CD8-positive, alpha-beta memory T cell (primary cell): ENCODE measurements at places on chromosomes 2 and 18. TPM values are rescaled to one million over a fixed set of nuclear protein-coding genes. Genes with fewer than 3 reads are reported as not detected.

DNA sequence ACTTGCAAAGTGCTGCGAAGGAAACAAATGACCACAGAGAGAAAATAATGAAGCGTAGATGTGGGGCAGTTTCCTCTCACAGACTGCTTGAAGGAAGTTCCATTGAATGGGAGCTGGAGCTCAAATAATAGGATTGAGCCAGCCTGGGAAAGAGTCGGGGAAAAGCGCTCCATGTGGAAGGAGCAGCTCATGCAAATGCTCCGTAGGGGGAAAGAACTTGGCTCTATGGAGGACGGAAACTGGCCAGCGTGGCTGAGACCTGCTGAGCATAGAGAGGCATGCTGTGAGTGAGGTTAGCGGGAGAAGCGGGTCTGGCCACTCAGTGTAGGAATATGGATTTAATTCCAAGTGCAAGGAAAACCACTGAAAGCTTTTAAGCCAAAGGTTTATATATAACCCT, 28.6 kb upstream of the VIT start:
- DNase-seq: no peak
- H3K27ac ChIP-seq: no peak overlapping the region
- no peaks in the 10 kb centered on the region for H3K4me1 ChIP-seq
- no peaks in the 10 kb centered on the region for H3K27me3 ChIP-seq
- H3K36me3 ChIP-seq: no peaks in the 10 kb centered on the region

GRCh38 chr2:120567128-120567527, 168.5 kb upstream of the GLI2 start:
- H3K36me3 ChIP-seq: no peaks in the 10 kb centered on the region
- no peak overlapping the region for H3K27ac ChIP-seq
- no peaks in the 10 kb centered on the region for H3K4me1 ChIP-seq
- H3K4me3 ChIP-seq: no peak overlapping the region
- no peaks in the 10 kb centered on the region for H3K27me3 ChIP-seq
- DNase-seq: no peak

The GULP1 gene
- total RNA-seq: not detected

DNA sequence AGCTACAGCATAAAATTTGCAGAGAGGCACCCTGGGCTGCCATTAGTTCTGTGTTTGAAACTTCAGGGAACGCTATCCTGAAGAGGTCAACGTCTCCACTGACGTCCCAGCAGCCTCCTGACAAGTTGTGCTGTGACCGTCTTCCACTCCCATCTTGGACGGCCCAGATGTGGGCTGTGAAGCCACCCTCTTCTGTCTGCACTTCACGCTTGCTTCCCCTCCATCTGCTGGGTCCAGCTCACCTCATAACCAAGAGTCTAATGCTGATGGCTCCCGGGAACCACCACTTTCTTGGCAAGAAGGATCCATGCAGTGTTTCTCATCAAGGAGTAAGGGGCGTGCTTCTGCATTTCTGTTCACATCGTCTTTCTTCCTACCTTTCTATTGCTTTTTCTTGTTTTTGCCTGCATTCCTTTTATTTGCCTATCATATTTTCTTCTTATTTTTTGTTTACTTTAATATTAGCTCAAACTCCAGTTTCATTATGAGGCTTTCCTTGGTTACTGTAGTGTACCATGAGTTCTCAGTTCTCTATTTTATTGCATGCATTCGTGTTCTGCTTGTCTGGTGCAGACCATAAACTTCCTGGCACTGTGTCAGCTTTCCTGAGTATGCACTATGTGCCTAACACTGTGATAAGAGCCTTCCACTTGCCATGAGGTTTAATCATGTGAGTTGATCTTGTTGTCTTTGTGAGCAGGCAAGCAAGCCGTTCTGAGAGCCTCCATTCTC, 631.8 kb upstream of the RAB6C start:
- H3K27ac ChIP-seq: no peak overlapping the region
- H3K4me1 ChIP-seq: no peaks in the 10 kb centered on the region
- H3K4me3 ChIP-seq: no peak overlapping the region
- H3K27me3 ChIP-seq: no peaks in the 10 kb centered on the region
- H3K36me3 ChIP-seq: no peaks in the 10 kb centered on the region

The DSG4 gene
- not detected for total RNA-seq

DNA sequence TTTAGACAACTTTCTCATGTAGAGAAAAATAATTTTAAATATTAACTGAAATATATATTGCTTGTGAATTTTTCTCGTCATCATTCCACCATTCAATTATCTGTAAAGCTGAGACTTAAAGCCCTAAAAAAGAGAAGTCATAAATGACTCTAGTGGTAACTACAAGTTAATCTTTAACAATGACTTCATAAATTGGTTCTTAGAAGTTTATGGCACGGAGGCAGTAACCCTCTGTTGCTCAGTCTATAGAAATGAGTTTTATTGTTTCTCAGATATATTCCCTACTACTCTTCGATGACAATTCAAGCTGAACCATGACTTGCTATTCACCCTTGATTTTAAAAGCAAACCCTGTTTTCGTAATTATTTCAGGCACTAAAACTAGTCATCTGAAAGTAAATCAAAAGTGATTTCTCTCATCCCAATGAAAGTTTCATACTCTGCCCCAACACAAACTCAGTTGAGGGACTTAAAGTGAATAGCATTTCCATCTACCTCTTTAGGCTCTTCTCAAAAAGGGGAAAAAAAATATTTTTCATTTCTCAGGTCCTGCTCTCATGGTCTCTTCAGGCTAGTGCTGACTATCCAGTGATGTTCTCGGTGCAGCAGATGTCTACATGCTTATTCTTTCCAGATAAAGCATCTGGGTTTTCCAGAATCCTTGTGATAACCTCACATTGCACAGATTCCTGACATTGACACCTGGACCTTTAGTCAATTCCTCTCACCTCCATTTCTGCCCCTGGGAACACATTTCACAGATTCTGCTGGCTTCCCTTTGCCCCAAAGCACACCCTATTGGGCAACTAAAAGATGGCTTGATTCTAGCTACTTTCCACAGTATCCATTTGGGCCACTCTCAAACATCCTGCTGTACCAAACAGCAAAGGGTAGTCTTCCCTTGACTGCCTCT, 207.8 kb upstream of the LRATD1 start:
- no peaks in the 10 kb centered on the region for H3K27me3 ChIP-seq
- no peaks in the 10 kb centered on the region for H3K36me3 ChIP-seq
- no peak overlapping the region for H3K4me3 ChIP-seq
- no peaks in the 10 kb centered on the region for H3K4me1 ChIP-seq
- no peak for DNase-seq

The NETO1 gene
- total RNA-seq: not detected

The SERPINB4 gene
- total RNA-seq: not detected

GRCh38 chr2:148719941-148720436, 75.4 kb downstream of the EPC2 start:
- no peaks in the 10 kb centered on the region for H3K27me3 ChIP-seq
- H3K27ac ChIP-seq: no peak overlapping the region
- H3K36me3 ChIP-seq: no peaks in the 10 kb centered on the region
- DNase-seq: no peak
- H3K4me1 ChIP-seq: peaks cover 26% of the 10 kb centered on the region

- H3K4me3 ChIP-seq: no peak overlapping the region
- no peaks in the 10 kb centered on the region for H3K36me3 ChIP-seq
- no peak for DNase-seq
- H3K27me3 ChIP-seq: no peaks in the 10 kb centered on the region
- no peak overlapping the region for H3K27ac ChIP-seq
- H3K4me1 ChIP-seq: no peaks in the 10 kb centered on the region
These were observed 126.1 kb downstream of the RTN4 start for GRCh38 chr2:54924121-54924520.

- no peak overlapping the region for H3K27ac ChIP-seq
- H3K4me3 ChIP-seq: no peak overlapping the region
- no peaks in the 10 kb centered on the region for H3K27me3 ChIP-seq
- DNase-seq: no peak
- peaks cover 38% of the 10 kb centered on the region for H3K36me3 ChIP-seq
- no peaks in the 10 kb centered on the region for H3K4me1 ChIP-seq
These were observed 68.1 kb upstream of the AMMECR1L start for GRCh38 chr2:127953849-127954248.

- peaks cover 7% of the 10 kb centered on the region for H3K4me1 ChIP-seq
- H3K27me3 ChIP-seq: no peaks in the 10 kb centered on the region
- DNase-seq: no peak
- H3K27ac ChIP-seq: no peak overlapping the region
These were observed 63.0 kb downstream of the WDR75 start for GRCh38 chr2:189504238-189504637.

DNA sequence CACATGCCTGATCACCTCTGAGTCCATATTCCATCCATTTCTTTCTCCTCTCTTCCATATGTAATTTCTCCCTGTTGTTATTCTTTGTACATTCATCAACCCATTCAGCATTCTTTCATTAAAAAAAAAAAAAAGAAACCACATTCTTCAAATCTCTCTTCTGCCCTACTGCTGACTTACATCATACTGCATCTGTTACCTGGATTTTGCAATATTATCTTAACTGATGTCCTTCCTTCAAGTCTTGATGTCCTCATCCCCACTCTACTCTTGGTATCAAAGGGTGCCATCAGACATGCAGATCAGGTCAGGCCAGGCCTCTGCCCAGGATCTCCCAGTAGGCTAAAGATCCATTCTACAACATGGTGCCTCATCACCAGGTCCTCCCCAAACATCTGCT, 90.6 kb downstream of the SGPP2 start:
- no peak for DNase-seq
- no peaks in the 10 kb centered on the region for H3K4me1 ChIP-seq
- H3K27ac ChIP-seq: no peak overlapping the region
- H3K4me3 ChIP-seq: no peak overlapping the region

GRCh38 chr2:8043295-8043694, 638.6 kb upstream of the ID2 start:
- H3K4me3 ChIP-seq: no peak overlapping the region
- DNase-seq: no peak
- no peaks in the 10 kb centered on the region for H3K4me1 ChIP-seq

The MYCN gene
- not detected for total RNA-seq

DNA sequence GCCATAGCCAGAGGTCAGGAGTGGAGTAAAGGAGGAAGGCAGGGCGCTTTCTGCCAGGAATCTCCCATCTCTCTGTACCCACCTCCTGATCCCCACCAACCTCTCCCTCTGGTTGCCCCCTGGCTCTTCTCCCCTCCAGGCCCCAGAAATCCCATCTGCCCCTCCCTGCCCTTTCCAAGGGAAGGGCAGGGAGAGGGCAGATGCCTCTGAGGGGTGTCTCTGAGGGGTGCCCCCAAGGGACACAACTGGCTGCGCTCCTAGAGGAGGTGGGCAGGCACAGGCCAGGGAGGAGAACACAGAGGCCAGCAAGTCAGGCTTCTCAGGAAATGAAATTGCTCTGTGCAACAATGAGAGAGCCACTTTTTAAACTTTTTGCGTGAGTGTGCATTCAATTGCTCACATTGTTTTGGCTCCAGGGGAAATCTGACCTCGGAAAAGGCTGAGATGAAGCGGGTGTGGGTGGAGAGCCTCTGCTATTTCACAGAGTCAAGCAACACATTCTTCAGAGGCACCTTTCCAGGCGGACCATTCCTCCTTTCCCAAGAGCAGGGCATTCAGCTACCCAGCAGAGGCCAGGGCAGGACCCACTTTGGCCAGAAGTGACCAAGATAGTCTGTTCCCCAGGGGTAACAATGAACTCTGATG, 125.5 kb downstream of the SMAD7 start:
- no peaks in the 10 kb centered on the region for H3K27me3 ChIP-seq
- no peak overlapping the region for H3K4me3 ChIP-seq
- H3K27ac ChIP-seq: no peak overlapping the region
- no peaks in the 10 kb centered on the region for H3K36me3 ChIP-seq
- no peak for DNase-seq
- peaks cover 5% of the 10 kb centered on the region for H3K4me1 ChIP-seq

GRCh38 chr2:197080578-197081216, 154.2 kb upstream of the PGAP1 start:
- no peak for DNase-seq
- peaks cover 78% of the 10 kb centered on the region for H3K36me3 ChIP-seq
- no peak overlapping the region for H3K4me3 ChIP-seq
- H3K27me3 ChIP-seq: no peaks in the 10 kb centered on the region
- H3K4me1 ChIP-seq: no peaks in the 10 kb centered on the region

DNA sequence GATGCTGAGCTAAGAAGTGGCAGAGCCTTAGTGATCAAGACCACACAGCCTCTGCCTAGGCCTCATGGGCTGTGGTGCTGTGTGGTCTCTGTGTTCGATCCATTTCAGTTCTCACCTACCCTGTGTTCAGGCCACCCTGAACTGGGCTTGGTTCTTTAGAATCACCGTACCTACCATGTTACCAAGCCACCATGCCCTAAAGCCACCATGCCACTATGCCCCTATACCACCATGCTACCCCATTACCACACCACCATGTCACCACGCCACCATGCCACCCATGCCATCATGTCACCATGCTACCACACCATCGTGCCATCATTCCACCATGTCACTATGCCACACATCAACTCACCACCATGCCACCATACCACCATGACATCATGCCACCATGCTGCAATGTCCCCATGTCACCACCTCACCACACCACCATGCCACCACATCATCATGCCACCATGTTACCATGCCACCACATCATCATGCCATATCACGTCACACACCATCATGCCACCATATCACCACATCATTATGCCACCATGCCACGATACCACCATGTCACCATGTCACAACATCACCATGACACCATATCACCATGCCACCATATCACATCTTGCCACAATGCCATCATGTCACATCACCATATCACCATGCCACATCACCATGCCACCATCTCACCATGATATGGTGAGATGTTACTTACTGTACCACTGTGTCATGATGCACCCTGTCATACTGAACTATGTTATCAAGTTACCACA, 191.0 kb upstream of the ARL4C start:
- no peak overlapping the region for H3K4me3 ChIP-seq
- no peak overlapping the region for H3K27ac ChIP-seq
- H3K36me3 ChIP-seq: no peaks in the 10 kb centered on the region
- no peak for DNase-seq

The KIAA2012 gene
- not detected for total RNA-seq

DNA sequence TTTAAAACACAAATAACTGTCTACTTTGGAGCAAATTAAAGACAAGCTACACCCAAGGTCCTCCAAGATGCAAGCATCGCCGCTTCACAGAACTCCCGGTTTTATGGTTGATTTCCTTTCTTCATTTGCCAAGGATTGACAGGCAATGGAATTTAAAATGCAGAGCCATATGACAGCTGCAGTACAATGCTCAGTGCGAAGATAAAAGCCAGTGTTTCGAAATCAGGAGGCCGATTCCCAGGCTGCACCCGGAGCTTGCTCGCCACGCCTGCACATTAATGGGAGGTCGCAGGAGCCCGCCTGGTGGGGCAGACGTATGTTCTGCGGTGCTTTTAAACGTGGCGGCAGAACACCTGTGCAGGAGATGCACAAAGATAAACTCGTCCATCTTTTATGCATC, 727.6 kb upstream of the SOX11 start:
- no peak for DNase-seq
- H3K27ac ChIP-seq: no peak overlapping the region
- no peak overlapping the region for H3K4me3 ChIP-seq
- H3K27me3 ChIP-seq: no peaks in the 10 kb centered on the region

The ITGA4 gene
- 142 TPM for total RNA-seq

DNA sequence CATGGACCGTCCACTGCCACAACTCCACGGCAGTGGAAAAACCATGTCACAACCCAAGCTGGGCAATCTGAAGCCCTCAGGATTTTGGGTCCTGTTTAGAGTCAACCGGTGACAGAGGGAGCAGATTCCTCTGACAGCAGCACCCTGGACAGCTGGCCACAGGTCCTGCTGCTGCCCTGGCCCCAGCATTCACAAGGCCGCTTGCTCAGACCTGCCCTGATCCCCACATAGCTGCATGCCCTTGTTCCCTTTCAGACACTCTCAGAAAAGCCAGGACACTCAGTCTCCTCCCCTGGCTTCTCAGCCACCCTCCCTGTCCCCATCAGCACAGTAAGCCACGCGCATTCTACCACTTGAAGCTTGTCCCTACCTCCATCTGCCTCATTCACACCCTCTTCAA, 1.6 kb downstream of the COPS9 start:
- H3K36me3 ChIP-seq: peaks cover 14% of the 10 kb centered on the region
- H3K27ac ChIP-seq: no peak overlapping the region
- H3K4me3 ChIP-seq: no peak overlapping the region
- DNase-seq: no peak
